T-helper 22 cell (primary cell): ENCODE measurements at places on chromosomes 1 and 21.

DNA sequence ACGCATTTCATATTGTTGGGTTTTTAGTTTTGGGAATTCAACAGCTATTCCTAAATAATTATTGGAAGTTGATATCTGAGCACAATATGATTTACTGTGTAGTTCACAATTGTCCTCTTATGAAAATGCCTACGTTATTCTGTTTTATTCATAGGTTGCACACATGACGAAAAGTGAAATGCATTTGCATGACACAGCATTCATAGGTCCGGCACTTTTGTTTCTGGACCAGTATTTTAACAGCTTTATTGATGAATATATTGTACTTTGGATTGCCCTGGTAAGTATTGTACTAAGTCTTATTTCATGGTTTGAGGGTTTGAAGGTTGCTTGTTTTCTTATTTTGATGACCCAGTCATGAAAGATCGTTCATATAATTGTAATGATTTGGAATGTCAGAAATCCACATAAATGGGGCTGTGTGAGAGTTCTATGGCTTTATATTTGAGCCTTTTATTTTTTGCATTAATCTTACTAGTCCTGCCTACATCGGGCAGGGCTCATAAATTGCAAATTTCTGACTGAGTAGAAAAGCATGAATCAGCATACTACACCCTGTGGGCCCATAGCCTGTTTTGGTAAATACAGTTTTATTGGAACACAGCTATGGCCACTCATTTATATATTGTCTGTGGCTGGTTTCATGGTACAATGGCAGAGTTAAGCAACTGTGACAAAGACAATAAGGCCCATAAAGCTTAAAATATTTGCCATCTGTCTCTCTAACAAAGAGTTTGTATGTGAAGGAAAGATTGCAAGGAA lies 17.0 kb downstream of the DENND2D start:
- DNase-seq = no peak

DNA sequence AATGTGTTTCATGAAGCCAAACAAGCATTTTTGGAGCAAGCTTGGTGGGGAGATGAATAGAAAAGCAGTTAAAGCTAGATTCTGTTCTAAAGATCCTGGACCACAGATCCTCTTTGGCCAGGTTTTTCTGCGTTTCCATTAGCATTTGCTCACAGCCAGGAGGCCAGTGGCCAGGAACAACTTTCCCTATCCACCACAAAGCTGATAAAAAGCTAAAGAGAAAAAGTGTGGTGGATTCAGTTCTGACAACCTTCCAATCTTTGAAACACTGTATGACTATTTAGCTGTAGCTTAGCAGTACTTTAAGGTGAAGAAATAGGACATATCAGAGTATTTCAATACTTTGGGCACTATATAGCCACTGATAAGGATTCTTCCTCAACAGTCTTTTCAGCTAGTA lies 3.0 kb upstream of the NEK7 start:
- no peak for DNase-seq

GRCh38 chr1:160154790-160155189 lies 3.4 kb downstream of the ATP1A4 start:
- DNase-seq = no peak

DNA sequence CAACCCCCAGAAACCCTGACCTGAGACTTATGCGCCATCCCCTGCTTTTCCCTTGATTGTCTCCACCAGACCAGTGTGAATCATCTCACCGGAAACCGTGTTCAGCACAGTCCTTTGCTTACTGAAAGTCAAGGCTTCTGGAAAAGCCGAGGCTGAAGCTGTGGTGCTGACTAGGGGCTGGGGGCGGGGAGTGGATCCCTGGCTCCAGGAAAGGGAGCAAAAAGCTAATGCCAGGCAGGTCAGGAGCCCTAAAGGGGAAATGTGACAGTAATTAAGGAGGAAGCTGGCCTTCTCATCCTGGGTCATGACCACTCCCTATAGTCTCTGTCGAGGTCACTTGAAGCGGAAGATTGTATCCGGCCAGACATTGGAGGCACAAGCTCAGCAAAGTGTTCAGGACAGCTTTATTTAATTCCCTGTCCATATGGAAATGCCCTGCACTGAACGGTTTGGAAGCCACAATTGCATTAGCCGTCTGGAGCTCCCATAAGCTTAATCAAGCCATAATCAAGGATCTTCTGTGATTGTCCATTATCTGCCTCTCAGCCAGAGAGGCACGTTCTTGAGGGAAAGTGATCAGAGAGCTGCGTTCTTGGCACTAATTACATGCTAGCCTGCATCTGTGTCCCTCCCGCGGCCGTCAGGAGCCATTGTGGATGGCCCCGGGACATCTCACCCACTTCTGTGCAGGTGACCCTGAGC lies 403.6 kb downstream of the RRAGC start:
- no peak for DNase-seq

GRCh38 chr1:76856104-76856503 lies 11.2 kb upstream of the ST6GALNAC5 start:
- DNase-seq = no peak

DNA sequence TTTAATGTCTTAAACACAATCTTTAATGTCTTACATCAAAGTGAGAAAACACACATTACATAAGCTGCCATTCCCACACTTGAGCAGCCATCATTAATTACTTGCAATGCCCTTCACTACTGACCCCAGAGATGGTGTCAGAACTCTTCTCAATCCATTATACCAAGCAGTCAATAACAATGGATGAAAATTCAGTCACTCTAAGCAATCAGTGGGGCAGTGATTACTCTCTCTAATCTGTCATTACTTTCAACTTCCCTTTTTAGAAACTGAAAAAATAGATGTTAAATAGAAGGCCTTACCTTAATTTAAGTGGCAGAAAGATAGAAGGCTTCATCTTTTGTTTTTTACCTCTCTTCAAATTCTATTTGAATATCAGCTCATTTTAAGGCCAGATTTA lies 9.7 kb upstream of the FRRS1 start:
- DNase-seq = no peak

GRCh38 chr1:244405856-244406255 lies 45.9 kb downstream of the ADSS2 start:
- no peak for DNase-seq

DNA sequence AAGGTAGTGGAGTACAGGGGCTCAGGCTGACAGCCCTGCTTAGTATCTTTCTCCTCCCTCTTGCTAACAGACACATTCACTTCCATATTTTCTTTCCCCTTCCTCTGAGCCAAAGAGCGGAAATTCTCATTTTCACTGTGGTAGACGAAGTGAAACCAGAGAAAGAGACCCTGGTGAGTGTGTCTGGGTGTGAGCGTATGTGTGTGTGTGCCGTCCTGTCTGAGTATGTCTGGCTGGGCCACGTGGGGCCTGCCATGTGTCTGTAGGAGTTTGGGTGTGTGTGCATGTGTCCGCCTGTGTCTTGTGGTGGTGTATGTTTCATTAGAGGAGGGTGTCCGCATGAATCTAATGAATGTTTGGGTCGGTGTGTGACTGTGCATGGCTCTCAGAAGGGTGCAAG lies 1.7 kb downstream of the COL8A2 start:
- DNase-seq = no peak

DNA sequence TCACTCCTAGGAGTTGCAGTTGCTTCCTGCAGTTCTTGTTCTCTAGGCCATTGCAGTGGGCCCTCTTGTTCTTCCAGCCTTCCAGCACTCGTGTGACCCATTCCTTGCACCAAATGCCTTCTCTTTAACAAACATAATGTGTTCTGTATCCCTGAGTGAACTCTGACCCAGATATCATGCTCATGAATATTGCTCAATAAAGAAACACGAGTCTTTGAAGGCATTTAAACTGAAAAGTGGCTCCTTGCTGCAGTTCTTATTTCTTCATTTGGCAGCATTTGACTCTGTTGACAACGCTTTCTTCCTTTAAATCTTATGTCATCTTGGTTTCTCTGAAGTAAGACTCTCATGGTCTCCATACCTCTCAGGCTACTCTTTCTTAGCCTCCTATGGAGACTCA lies 100.7 kb upstream of the PDE4B start:
- DNase-seq = no peak

DNA sequence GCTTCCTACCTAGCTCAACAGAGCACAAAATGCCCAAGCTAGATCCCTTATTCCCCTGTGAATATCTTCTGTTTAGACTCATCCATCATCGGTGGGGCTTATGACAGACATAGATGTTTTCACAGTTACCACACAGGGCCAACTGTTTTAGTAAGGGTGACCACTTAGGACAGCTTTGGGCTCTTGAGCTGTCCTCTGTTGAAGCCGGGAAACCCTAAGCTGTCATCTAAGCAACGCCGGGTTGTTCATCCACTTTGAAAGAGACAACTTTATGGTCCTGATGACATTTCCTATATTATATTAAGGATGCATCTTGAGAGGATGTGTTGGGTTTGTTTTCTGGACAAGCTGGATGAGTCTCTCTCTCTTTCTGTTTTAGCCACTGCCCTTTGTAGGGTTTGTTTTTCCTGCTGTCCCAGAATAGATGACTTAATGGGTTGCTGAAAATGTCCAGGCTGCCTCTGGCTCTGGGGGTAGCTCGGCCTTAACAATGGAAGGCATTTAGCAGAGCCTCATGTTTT lies 110.5 kb upstream of the UBE2U start:
- DNase-seq = no peak

- no peak for DNase-seq
These were observed 21.6 kb downstream of the MECR start for GRCh38 chr1:29209173-29209572.

GRCh38 chr1:184792450-184792969 lies 37.9 kb upstream of the EDEM3 start:
- no peak for DNase-seq

DNA sequence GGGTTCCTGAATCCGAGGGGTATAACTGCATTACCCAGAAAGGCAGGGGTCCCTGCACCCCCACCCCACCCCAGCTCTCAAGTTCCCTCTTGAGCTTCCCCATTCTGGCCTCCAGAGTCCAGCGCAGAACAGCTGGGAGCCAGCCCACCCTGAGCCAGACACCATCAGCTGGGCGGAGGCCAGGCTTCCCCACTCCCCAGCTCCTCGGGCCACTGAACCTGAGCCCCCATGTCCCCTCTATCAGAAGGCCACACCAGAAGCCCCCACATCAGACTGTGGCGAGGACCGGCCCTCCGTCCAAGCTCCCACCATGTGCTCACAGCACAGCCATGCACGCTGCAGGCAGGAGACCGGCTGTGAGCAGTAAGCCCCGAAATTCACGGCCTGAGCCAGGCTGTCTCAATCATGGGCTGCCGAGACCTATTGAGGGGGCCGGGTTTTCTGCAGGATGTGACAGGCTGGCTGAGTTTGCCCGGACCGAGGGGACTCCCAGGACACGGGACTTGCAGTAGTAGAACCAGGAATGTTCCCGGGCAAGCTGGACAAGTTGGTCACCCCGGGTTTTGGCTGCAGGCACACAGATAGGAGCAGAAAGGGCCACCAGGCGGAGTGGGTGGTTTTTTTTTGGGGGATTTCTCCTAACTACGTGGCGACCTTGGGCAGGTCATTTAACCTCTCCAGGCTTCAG lies 25.5 kb upstream of the TNFRSF1B start:
- DNase-seq = no peak

- DNase-seq = no peak
These were observed 82.3 kb upstream of the IFFO2 start for GRCh38 chr1:19038732-19039131.

- no peak for DNase-seq
These were observed 72.9 kb upstream of the SELENON start for GRCh38 chr1:25727088-25727487.

- DNase-seq = peak; percentile 47
These were observed 771 bp downstream of the EIF4G3 start for GRCh38 chr1:21175670-21176581.

DNA sequence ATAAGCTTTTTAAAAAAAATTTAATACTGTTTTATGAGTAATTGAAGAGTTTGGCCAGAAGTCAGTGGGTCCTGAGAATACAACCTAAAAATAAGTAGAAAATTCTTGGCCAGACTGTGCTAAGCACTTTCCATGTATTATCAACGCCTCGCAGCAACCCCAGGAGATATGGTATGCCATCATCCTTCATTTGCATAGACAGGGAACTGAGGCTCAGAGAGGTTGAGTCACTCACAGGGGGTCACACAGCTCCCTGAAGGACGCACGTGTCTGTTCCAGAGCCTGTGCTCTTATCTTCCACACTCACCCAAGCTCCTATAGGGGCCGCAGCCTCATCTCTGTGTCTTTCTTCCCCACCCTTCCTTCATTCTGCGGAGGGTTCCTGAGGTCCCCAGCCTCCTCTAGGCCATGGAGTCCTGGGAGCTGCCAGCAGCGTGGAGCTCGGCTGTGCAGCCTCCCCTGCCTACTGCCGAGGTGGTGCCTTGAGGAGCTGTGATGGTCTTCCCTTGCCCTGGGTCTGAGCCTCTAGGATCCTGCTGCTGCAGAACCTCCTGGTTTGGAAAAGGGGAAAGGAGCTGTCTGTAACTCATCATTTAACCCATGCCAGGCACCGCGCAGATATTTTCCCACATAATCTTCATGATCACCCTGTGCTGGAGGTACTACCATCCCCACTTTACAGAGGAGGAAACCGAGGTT lies 30.3 kb upstream of the ECE1 start:
- no peak for DNase-seq

GRCh38 chr1:67001682-67002425 lies 52.1 kb downstream of the SLC35D1 start:
- no peak for DNase-seq

GRCh38 chr1:19793360-19794046 lies 6.2 kb downstream of the TMCO4 start:
- DNase-seq = no peak

GRCh38 chr1:91783423-91784170 lies 102.4 kb downstream of the TGFBR3 start:
- no peak for DNase-seq

DNA sequence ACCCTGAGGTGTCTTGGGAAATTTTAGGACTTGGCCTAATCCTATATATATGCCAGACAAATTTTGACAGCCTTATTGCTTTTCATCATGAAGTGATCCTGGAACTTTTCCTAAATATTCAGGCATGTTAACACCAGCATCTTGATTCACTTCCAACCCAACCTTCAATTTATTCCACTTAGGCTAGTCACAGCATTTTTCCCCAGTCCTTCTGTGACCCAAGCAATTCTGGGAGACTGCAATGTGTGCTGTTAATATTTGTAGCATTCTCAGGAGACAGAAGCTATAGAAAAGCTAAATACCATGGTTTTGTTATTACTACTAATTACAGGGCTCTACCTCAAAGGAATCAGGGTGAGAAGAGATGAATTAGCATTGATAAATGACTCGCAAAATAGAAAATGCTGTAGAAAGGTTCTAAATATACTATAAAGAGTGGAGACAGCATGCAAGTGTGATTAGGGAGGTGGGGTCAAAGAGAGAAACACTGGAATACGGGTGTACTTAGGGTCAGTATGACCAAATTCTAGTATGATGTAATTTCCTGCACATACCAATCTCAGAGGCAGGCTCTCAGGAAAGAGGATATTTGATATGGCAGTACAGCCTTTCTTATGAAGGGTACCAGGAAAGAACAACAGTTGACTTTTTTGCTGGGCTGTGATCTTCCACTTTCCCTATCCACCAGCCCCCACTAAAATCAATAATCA lies 29.1 kb downstream of the PRRX1 start:
- DNase-seq = no peak

DNA sequence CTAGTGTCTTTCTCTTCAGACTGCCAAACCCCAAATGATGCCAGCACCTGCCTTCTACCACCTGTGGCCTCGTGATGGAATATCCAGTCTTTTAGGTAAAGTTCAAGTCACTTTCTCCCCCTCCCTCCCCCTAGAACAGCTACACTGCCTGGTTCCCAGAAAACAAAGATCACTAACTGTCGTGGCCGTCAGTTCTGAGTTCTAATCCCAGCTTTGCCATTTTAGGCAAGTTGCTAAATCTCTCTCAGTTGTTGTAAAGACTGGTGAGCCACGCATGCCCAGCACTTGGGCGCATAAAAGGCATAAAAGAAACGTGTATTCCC lies 648 bp upstream of the TRAPPC3 start:
- no peak for DNase-seq

- DNase-seq = no peak
These were observed 166.9 kb downstream of the IER5 start for GRCh38 chr1:181255270-181255929.

GRCh38 chr1:46617108-46617800 lies 643 bp upstream of the MOB3C start:
- DNase-seq = no peak
